ENCODE measurements at places on chromosomes 11 and 22.

GRCh38 chr11:2555891-2556290, 111.1 kb downstream of the KCNQ1 start:
- no peak for DNase-seq

DNA sequence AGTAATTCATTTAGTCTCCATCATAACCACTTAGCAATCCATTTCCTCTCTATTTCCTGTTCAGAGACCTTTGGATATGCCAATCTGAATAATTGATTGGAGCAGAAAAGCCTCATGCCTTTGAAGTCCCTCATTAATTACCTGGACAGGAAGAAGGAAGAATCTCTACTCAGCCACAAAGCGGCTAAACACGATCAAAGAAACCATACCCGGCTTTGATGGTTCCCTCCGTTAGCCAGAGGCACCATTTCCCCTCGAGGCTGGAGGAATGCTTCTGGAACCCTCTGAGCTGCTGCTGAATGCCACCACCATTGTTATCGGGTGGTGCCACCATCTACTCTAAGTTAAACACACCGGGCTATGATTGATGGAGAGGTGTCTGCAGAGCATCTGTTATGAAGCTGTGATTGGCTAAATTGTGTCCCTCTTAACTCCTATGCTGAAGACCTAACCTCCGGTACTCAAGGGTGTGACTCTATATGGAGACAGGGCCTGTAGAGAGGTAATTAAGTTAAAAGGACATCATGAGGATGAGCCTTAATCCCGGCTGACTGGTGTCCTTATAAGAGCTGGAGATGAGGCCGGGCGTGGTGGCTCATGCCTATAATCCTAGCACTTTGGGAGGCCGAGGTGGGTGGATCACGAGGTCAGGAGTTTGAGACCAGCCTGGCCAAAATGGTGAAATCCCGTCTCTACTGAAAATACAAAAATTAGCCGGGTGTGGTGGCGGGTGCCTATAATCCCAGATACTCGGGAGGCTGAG, 168.6 kb downstream of the CTTN start:
- no peak for DNase-seq

GRCh38 chr11:58914821-58915543, 24.3 kb upstream of the GLYATL1 start:
- DNase-seq = no peak

DNA sequence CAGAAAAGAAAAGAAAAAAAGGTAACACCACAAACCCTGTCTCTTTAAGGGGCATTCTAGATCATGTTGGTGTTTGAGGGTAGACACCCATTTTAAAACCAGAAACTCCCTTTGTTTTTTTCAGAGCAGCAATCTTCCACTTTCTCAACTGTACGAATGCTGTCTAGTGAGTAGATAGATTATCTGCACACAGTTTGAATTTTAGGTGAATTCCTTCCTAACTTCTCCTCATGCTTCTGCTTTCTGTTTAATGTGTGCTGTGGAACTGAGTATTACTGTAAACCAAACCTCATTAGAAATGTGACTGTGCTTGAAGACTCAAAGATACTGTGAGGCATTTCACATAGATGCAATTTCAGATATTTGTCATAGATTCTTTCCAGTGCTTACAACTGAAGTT, 102.4 kb downstream of the PRMT3 start:
- no peak for DNase-seq

DNA sequence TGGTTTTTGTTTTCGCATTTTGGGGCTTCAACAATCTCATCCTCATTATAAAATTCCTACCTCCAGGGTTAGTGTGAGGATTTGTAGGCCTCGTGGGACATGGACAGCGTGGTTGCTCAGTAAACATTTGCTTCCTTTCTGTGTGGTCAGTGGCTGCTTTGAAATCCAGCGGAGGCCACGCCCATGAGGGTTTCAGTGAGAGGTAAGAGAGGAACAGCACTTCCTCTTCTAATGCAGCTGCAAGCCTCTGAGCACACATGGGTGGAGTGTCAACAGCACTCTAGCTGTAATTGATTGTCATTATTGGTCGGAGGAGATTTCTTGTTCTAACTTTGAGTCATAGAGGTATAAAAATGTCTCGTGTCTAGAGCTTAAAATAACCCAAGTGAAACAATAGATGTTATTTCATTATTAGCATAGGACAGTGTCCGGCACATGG, 6.0 kb upstream of the ARHGAP42 start:
- DNase-seq = no peak

GRCh38 chr11:61091373-61092279, 10.7 kb upstream of the CD5 start:
- no peak for DNase-seq
